Left lung (tissue), 14 donors: ENCODE measurements at places on chromosomes 7 and 10.

- DNase-seq, result no peak
These were observed 28.9 kb downstream of the PPIF start for GRCh38 chr10:79376078-79376628.

DNA sequence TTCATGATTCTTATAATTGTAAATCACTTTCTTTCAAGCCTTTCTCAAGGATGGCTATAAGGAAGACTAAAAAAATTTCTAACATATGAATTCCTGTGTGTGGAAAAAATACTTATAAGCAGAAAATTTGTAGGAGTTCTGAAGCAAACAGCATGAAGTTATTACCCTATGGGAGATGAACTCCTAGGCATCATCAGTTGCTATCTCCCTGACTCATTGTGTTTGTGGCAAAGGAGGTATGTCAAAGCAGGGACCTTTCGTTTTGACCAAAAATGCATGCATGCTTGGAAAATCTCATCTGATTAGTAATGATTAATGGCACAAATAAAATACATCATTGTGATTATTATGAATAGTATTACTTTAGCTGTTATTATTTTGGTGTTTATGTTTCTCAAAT lies 59.4 kb downstream of the CALCR start:
- DNase-seq, result no peak

GRCh38 chr7:73824986-73825385 lies 5.8 kb upstream of the CLDN4 start:
- DNase-seq, result no peak

- no peak for DNase-seq
These were observed 112.5 kb upstream of the GJD4 start for GRCh38 chr10:35492386-35493195.

GRCh38 chr10:51857305-51857704 lies 157.9 kb upstream of the CSTF2T start:
- DNase-seq, result no peak

GRCh38 chr7:50397320-50397970 lies 52.7 kb downstream of the FIGNL1 start:
- no peak for DNase-seq

DNA sequence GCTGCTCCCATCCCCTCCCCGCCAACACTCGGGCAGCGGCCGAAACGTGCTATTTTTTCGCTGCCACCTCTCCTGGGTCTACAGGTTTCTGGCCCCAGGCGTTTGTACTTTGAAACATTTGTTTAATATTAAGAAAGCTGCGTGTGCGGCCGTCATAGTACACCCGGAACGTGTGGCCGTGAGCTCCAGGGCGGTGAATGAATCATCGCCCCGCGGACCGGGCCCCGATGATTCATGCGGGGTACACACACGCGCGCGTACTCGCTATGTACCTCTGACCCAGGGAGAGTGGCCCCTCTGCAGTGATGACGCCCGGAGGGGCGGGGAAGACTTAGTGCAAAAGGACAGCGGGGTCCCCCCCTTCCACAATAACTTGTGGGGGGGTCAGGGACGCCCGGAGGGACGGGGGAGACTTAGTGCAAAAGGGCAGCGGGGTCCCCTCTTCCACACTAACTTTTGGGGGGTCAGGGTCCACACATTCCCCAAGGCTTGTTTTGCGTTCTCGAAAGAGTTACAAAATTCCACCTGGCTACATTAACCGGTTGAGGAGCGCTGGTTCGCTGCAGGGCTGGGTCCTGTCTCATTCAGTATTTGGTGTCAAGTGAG lies 56.5 kb upstream of the PCGF5 start:
- DNase-seq, result peak; percentile 32
